ENCODE measurements at places on chromosomes 1 and 21.

- DNase-seq: no peak
Measured at GRCh38 chr21:46665566-46665965, 30.1 kb downstream of the PRMT2 start.

DNA sequence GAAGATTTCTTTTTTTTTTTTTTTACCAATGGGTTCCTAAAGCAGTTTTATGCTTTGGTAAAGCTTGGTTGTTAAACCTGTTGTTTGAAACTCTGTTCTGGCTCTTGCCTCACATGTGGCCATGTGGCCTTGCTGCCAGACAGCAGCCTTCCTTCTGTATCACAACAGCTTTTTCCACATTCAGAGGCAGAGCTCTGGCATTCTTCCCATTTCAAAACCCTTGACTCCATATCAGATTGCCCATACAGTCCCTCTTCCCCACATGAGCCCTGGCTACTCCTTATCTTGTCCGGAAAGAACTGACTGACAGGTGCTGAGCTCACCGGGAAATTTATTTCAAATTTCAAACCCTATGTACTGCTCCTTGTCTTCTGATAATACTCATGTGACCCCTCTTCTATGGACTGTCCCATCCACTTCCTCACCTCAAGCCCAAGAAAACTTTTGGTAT, 38.5 kb upstream of the LAX1 start:
- DNase-seq: no peak

GRCh38 chr1:14767075-14767474, 168.6 kb downstream of the KAZN start:
- no peak for DNase-seq

GRCh38 chr1:192524223-192524622, 51.4 kb upstream of the RGS1 start:
- no peak for DNase-seq

- DNase-seq: no peak
Measured at GRCh38 chr1:23102289-23102688, 66.4 kb downstream of the LUZP1 start.

DNA sequence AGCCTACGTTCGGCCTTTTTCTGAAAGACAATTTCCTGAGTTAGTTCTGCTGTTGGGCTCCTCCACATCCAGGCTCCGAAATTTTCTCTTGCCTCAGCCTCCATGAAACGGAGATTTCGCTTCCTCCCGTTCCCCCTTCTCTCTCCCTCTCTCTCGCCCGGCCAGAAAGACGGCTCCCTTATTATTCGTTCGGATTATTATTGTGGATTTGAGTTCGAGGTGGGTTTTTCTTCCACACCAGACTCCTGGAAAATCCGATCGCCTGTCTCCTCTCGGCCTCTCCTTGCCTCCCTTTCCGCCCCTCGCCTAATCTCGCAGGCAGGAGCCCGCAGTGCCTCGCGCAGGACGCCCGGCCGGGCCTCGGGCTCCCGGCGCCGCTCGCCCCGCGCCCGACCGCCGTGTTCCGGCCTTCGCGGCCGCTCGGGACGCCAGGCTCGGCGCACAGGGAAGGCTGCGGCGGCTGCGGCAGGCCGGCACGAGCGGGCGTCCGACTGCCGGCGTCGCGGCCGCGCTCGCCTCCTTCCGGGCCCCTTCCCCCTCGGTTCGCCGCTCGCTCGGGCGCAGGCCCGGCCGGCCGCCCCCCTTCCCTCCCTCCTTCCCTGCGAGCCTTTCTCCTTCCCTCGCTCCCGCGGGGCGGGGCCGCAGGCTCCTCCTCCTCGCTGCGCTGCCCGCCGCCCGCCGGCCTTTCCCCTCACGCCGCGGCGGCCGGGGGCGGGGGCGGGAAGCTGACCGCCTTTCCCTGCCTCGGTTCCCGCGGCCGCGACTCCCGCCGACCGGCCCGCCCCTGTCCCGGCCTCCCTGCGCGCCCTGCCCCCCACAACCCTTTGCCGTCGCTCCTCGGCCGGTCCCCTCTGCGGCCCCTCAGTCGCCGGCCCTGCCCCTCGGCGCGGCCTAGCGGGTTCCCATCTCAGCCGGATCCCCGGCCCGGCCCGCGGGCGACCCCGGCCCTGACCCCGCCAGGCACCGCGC, at the start of gene ARHGEF11:
ARHGEF11 (minus strand) TSS at position 493 of the 969 bp plus-strand sequence. CDS start 1,412 bp downstream, outside the sequence.
- DNase-seq: peak; percentile 26

DNA sequence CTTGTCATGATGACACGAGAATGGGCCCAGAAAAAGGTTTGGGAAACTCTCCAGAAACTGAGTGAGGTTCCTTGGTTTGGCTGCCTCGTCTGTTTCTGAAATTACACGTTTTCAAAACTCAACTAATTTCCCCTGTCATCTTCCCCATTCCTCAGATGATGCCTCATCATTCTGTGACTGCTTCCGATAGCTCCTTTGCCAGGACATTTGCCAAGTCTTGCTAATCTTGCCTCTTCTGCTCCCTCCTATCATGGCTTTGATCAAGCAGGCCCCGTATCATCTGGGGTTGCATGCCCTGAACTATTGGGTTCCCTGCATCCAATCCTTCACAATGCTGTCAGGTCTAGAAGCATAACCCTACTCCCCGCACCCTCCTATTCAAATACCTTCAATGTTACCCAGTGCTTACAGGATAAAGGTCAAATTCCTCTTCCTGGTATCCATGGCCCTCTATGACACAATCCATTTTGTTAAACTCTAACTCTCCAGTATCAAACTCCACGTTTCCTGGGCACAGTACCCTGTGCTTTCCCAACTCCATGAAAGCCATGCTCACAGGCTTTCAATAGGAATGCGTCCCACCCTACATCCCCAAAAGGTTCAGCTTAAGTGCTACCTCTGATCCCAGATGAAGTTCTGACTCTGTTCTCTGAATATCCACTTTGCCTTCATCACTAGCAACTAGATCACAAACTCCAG, 22.2 kb upstream of the TMEM200B start:
- no peak for DNase-seq

DNA sequence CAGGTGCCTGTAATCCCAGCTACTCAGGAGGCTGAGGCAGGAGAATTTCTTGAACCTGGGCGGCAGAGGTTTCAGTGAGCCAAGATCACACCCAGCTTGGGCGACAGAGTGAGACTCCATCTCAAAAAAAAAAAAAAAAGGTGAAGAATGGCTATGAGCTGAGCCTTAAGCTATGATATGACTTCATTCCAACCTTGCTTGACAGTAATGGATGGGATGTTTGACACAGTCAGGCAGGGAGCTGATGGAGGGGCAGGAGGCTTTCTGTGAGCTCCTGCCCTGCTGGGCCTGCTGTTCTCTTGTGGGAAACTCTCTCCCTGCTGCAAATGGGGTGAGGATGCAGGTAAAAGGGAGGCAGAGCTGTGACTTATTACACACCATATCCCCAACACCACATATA, 27.6 kb downstream of the NCF2 start:
- no peak for DNase-seq

DNA sequence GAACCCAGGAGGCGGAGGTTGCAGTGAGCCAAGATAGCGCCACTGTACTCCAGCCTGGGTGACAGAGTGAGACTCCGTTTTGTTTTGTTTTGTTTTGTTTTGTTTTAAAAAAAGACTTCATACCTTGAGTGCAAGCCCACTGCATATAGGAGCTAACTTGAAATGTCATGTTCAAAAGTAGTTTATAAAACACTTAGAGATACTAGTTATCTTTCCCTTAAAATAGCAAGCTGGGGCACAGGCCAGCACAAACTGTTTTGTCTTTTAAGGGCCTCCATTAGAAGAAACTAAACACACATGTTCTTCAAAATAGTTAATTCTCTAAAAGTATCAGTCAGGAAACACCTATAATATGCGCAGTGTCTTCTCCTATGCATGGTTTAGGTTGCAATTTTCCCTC, 505.1 kb upstream of the TMPRSS15 start:
- DNase-seq: no peak

- DNase-seq: no peak
Measured at GRCh38 chr1:187877220-187877619, 1048.5 kb downstream of the PLA2G4A start.

GRCh38 chr1:236810018-236810417, 14.9 kb downstream of the MTR start:
- DNase-seq: no peak

DNA sequence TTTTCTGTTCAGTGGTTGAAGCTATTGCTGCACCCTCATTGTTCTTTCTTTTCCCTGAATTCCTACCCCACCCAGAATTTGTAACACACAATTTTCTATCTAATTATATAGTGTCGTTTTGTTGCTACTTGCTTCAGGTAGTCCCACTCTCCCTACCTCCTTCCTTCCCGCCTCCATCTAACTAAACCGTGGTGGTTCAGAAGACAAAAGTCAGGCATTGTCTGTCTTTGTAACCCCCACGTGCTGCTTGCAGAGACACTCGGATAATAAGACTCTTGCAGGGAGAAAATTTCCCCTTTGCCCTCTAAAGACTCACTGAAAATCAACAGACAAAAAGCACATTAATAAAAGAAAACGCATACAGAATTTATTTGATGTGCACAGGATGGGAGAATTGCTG, 46.2 kb upstream of the BTG3 start:
- DNase-seq: no peak

GRCh38 chr1:232596666-232597303, 33.1 kb downstream of the SIPA1L2 start:
- DNase-seq: no peak

- no peak for DNase-seq
Measured at GRCh38 chr1:181635110-181635509, 151.8 kb downstream of the CACNA1E start.

- no peak for DNase-seq
Measured at GRCh38 chr21:34630536-34631143, 15.7 kb upstream of the RCAN1 start.

DNA sequence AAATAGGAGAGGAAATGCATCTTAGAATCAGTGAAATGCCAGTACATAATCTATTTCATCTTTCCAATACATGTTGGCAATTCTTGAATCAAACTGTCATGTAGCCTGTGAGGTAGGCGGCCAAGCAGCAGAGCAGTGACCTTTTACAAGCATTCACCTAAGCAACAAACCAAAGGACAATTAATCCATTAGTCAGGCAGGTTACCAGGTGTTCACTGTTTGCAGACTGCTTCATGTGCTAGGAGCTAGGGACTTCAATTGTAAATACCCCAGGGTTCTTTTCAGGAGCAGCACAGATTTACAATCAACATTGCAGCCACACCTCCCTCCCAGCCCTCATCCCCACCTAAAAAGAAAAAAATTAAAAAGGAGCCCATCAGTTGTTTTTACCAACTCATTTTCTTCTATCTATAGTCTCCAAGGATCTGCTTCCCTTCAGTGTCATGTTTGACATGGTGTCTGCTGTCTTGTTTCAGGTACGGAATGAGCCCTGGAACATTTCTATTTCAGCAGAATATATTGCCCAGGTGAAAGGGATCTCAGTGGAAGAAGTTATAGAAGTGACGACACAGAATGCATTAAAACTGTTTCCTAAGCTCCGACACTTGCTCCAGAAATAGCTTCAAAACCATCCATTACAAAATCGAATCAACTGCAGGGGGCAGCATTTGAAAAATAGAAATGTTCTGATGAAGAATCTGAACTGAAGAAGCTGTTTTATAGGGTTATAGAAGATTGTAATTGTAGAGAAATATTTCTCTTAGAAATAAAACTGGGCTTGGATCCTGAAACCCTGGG, 23.0 kb downstream of the TATDN3 start:
- no peak for DNase-seq

DNA sequence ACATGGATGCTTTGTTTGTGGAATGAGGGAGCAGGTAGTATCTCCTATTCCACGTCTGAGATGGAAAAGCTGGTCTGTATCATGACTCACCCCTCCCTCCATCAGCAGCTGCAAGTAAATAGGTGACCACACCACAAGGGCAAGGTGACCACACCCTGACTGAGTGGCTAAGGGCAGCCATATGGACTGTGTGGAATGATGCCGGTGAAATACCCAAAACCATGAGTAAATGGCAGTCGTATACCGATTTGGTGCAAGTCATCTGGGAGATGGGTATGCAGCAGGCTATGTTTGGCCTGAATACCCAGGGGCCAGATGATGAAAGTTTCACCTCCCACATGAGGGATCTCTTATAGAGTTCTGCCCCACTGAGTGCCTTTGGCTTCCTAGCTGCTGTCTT, 15.8 kb upstream of the UBE2U start:
- DNase-seq: no peak

GRCh38 chr1:29739176-29739575, 502.9 kb downstream of the PTPRU start:
- no peak for DNase-seq

GRCh38 chr1:229843627-229844238, 217.7 kb downstream of the URB2 start:
- DNase-seq: no peak

DNA sequence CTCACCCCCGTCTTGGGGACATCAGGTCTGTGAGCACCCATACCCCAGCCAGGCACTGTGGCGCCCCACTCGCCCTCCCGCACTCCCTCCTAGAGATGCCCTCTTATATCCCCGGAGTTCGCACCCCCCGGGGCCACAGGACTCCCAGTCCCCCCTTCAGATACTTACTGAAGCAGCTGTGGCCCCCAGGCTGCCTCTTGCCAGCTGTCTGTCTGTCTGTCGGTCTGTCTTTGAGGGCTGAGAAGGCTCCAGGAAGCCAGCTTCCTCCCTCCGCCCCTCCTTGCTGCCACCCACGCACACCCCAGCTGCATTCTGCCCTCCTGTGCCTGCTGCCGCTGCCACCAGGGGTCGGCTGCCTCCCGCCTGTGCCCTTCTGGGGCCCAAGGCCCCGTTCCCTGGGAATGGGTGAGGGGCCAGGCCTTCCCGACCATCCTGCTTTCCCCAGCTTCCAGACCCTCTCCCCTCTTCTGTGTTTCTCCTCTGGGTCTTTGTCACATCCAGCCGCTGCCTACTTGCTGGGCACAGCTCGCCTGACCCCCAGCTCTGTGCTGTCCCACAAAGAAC, at the start of gene PTPN7:
PTPN7 (minus strand) TSS at position 226 of the 564 bp plus-strand sequence. CDS start 1,200 bp downstream, outside the sequence.
- peak; percentile 90 for DNase-seq

DNA sequence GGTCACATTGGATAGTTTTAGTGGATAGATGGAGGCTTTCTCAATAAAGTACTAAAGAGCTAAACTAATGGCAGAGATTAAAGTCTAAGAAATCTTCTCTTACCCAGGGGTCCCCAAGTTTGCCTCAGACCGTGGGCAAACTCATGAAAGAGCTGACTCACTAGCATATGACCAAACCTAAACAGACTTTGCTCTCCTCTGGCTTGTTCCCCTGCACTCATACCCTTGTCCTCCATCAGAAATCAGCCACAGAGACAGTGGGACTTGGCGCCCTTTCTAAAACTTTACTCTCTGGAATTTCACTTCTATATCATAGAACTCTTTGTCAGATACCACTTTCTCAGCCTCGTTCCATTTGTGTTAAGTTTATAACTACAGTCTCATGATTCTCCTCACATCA, 17.0 kb upstream of the HSD3B2 start:
- no peak for DNase-seq

- no peak for DNase-seq
Measured at GRCh38 chr1:204443260-204443619, 31.6 kb upstream of the PPP1R15B start.

GRCh38 chr1:37567023-37567422, 10.3 kb downstream of the DNALI1 start:
- no peak for DNase-seq

GRCh38 chr21:33870768-33871167, 44.8 kb downstream of the ATP5PO start:
- no peak for DNase-seq

- DNase-seq: no peak
Measured at GRCh38 chr1:9746651-9747050, 77.1 kb downstream of the CLSTN1 start.
